Stimulated activated CD4-positive, alpha-beta T cell treated with anti-CD3 and anti-CD28 coated beads, Interleukin-1b, Interleukin-23, amount 100 ng/mL, for 24 hours (primary cell): ENCODE measurements at places on chromosomes 16 and 17.

DNA sequence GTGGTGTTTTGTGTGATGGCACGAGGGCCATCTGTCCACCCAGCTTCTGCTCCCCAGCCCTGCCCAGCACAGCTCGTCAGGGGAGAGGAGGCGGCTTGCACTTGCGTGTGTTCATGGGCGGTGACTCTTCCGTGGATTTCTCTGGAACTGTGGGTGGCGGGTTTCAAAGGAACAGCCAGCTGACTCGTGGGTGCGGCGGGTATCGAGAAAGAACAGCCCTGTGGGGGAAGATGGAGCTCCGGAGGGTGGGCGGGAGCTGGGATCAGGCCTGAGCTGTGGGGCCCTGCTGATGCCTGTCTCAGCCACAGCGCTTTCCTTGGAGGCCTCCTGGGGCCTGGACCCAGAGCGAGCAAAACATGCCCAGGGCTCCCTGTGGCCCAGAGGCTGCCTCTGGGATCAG lies 13.2 kb downstream of the NAGPA start:
- DNase-seq = no peak

- no peak for DNase-seq
Observed at GRCh38 chr16:4062212-4062802, 53.9 kb downstream of the ADCY9 start.

- no peak for DNase-seq
Observed at GRCh38 chr17:76572201-76572910, 13.3 kb downstream of the ST6GALNAC2 start.

DNA sequence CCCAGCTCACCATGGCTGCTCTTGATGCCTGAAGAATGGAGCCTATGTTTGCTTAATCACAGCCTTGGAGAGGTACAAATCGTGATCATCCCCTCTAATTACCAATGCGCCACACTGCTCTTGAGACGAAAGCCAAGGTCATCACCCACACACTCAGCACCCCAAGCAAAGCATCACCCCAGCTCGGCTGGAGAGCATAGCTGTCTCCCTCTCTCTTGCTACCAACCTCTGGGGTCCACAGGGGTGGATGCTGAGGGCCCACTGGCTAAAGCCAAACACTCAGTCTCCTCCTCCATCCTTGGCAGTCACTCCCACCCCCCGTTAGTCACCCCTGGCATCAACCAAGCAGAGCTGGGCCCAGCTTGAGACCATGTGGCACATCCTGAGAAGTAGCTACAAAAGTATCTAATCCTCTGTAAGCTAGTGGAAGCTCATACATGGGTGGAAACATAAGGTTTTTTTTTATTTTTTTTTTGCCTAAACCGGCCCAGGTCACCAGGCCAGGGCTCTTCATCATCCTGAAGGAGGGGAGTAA lies 44.8 kb downstream of the PIMREG start:
- DNase-seq = no peak

GRCh38 chr16:49750341-49751000 lies 105.4 kb downstream of the ZNF423 start:
- no peak for DNase-seq

DNA sequence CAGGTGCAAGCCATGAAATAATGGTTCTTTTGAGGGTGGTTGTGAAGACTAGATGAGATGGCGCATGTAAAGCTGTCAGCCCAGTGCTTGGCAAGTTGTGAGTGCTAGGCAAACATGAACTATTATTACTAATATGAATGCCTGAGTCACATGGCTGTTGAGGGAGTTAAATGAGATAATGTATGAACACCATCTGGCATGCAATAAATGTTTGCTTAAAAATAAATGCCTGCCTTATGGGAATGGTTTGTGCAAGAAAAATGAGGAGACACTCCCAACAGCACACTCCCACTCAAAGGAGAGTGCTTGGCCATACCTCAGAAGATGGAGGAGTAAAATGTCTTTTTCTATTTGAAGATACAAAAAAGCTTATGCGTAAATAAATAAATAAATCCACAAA lies 3.6 kb downstream of the MAPK3 start:
- no peak for DNase-seq

DNA sequence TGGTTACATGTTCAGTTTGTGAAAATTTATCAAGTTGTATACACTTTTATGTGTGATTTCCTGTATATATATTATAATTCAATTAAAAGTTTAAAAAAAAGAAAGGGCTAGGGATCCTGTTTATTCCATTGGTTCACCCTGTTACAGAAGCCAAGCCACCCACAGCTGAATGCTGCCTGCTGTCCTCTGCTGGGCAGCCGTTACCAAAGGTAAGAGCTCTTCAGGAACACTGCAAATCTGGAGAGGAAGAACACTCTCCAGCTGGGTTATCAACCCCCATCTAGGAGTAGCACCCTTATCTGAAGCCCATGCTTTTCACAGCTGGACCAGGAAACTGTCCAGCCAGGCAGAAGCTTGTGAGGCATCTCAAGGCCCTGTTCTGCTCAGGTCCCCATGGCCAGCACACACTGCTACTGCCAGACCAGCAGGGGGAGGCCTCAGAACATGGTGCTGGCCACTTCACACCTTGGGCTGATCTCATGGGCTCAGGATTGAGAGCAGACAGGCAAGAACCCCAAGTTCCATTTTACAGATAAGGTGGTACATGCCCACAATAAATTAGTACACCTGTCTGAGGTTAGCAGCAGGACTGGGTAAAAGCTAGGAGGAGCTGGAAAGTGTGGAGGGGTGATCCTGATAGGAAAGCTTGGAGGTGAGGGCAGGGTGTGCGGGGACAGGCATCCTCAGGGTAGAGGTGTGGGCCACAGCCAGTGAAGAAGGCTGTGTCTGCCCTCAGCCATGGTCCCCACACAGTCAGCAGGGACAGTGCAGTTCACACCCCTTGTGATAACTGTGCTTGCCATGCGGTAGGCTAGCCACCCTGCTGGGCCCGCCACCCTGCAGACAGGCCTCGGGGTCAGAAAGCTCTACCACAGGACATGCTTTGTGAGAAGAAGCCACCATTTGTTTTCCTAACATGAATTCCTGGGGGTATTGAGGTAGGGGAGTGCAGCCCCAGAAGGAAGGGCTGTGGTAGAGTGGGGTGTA lies 54.3 kb upstream of the SREBF1 start:
- DNase-seq = peak; percentile 23

GRCh38 chr17:44318077-44318892 lies 6.3 kb downstream of the SLC25A39 start:
- no peak for DNase-seq
